ENCODE measurements at places on chromosomes 3 and 15. TPM values are rescaled to one million over a fixed set of nuclear protein-coding genes. Genes with fewer than 3 reads are reported as not detected.

DNA sequence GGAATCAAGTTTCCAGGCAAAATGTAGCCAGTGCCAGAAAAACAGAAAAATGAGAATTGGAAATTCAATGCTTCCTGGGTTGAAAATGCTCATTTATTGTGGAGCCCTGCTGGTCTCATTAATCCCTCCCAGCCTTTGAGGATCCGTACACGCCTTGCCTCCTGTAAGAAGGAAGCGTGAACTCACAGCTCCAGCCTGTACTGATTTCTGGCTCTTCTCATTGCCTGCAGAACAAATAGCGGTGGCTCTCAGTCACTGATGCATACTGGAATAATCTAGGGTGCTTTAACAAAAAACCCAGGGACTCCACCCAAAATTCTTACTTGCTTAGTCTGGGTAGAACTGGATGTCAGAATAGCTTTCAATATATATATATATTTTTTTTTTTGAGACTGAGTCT, 29.3 kb upstream of the SLC24A5 start:
- no peak for DNase-seq

GRCh38 chr15:79539401-79539800, 107.3 kb downstream of the MINAR1 start:
- DNase-seq = no peak

Gene LRRIQ4
- total RNA-seq = under 0.01 TPM

DNA sequence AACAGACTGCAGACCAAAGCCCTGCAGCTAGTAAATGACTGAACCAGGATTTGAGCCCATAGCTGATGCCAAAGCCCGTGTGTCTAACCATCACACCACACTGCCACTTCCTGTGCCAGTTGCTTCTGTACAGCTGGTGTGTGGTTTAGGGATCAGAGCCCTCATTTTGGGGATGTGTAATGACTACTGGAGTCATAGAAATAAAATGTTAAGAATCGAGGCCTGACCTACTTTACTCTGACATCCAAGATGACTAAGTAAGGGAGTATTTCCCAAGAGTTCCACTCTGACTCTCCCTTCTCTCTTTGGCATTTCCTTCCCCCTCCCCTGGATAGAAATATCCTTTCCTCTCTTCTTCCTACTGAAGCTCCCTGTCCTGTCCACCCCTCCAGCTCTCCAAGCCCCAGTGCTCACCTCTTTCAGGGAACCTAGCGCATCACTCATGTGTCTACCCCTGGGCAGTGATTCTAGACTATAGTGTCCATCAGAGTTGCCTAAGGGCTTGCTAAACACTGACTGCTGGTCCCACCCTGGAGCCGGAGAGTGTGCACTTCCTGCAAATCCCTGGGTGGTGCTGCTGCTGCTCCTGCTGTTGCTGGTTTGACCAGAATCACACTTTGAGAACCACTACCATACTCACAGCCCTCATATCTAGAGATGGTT, 53.8 kb downstream of the MGLL start:
- DNase-seq = peak; percentile 98

DNA sequence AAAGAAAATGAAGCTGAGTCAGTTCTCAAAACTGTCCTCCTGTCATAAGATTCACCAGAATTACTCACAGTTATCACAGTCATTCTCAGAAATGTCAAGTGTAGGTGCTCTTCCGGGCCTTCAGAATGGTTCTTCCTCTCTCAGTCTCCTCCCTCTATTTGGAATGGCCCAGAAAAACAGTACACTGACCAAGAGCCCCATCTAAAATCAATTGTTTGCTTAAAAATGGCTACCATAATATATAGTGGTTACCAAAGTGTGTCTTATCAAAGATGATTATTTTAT, 99.8 kb downstream of the MECOM start:
- DNase-seq = no peak

DNA sequence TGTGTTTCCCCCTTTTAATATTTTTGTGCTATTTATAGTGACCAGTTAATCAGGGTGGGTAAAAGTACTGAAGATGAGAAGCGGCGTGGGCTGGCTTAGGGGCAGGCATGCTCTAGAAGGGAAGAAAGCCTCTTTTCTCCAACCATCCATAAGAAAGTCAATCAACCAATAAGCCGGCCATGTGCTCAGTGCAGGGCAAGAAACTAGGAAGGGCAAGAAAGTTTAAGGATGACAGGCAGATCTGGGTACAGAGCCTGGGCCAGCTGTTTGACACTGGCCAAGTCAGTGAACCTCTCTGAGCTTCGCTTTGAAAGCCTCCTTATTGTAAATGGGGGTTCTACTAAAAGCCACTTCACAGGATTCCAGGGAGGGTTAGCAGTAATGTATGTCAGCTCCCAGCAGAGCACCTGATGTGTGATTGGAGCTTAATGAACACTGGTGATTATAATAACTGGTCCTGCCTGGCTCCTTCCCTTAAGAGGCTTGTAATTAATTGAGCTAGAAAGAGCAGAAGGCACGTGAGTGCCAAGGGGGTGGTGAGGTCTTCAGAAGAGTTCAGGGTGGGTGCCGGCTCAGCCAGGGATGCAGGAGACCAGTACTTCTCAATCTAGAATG, 5.7 kb upstream of the CHRNA3 start:
- DNase-seq = no peak

- DNase-seq = no peak
Measured at GRCh38 chr3:126546549-126547239, 12.0 kb downstream of the C3orf22 start.

Gene LRRK1
- total RNA-seq = 12.2 TPM

Gene IL17RE
- 0.99 TPM for total RNA-seq

DNA sequence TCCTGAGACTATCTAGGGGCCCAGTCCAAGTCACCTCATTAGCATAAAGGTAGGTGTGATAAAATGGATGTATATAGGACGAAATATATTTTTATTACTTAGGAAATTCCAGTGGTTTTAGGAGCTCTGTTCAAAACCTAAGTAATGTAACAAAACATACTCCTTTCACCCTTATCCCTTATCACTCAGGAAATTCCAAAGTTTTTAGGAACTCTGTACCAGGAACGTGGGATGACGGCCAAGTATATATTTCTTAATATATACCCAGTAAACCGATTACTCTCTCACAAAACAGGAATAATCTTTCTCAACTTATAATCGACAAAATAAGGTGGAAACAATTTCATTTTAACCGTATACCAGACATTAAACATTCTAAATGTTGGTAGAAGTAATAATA, 195.7 kb downstream of the ZPLD1 start:
- no peak for DNase-seq

DNA sequence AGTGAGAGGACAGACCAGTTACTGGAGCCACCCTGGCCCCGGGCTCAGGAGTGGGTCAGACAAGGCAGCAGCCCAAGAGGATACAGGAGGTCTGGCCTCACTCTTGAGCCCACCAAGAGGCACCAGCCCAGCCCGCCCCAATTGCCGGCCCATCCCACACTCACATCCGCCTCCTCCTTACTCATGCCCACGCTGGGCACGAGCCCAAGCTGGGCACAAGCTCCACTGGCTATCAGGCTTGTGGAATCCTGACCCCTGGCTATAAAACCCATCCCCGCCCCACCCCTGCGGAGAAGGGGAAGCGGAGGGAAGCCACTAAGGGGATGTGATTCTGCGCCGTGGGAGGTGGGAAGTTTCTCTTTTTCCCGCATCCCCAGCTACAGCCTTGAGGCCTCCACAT, 25.9 kb downstream of the ADCY5 start:
- DNase-seq = no peak

- DNase-seq = no peak
Measured at GRCh38 chr15:88542342-88542733, 4.1 kb downstream of the DET1 start.

Gene CCDC54
- not detected for total RNA-seq

GRCh38 chr3:46353647-46354410, at the start of gene CCR2:
Gene CCR2 (plus strand): TSS chr3:46354111. CDS start chr3:46357528, 3,417 bp downstream.
- peak; percentile 9 for DNase-seq

- peak; percentile 35 for DNase-seq
Measured at GRCh38 chr3:66149269-66149668, 71.5 kb upstream of the SLC25A26 start.

DNA sequence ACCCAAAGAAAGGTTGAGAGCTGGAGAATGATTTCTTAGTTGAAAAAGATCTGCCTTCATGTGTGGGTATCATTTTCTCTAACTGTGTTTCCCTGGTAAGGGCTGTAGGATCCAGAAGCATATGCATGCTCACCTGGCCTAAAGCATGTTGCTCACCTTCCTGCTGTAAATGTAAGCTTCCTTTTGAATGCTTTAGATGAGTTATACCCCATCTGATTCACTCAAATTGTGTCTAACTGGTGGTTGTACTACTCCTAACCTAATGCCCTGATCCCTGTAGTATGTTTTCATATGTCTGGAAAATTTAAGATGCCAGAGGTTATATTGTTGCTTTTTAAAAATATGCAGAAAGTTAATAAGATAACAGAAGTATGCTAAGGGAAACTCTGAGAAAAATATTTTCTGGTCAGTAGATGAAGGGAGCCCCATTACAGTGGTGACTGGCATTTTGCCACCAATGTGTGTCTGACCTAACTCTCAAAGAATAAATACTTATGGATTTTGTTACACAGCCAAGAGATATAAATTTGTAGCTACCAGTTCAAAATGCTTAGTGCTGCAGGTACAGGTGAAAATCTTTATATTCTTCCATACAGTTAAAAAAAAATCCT, 7.7 kb downstream of the FILIP1L start:
- DNase-seq = peak; percentile 80

Gene COL8A1
- 24.7 TPM for total RNA-seq

Gene GNAT1
- total RNA-seq = not detected

Gene GOLGA6L9
- total RNA-seq = 1.5 TPM

DNA sequence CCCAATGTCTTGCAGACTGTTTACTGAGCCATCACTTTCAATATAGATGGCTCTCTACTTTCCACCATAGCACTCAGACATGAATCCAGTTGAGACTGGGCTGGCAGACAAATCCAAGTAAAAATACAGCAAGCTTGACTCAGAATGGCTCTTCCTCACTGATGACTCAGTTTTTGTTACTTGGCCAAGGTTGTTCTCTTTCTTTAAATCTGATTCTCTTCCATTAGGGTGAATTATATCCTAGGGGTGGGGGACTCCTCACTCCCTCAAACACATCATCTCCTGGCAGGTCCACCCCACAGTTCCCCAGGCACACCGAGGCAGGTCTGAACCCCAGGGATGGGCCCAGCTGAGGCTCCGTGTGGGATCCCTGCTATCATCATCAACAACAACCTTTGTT, 157.9 kb downstream of the MEX3B start:
- peak; percentile 84 for DNase-seq

- no peak for DNase-seq
Measured at GRCh38 chr15:101396484-101397261, 92.8 kb downstream of the PCSK6 start.

Gene KCNH8
- under 0.01 TPM for total RNA-seq

Gene TJP1
- total RNA-seq = 53.7 TPM

Gene COPS2
- total RNA-seq = 92.2 TPM

GRCh38 chr3:45275006-45275704, 49.1 kb upstream of the TMEM158 start:
- DNase-seq = no peak

GRCh38 chr3:188349351-188349901, 195.5 kb downstream of the LPP start:
- DNase-seq = peak; percentile 12

DNA sequence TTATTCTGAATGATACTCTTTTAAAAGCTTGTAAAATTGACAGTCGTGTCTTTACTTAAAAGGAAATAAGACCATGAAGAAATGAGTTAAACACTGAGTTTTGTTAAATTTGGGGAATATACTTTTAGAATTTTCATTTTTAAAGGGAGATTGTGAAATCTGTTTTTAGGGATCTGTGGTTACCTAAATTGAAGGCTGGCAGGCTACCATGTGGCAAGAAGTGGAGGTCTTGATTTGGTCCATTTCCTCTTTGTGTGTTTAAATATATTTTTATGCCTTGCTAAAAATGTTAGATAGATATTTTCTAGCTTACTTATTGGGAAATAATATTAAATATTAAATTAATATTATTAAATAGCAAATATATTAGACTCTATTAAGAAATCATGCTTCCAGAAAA, 36.6 kb upstream of the SLC22A13 start:
- DNase-seq = no peak

DNA sequence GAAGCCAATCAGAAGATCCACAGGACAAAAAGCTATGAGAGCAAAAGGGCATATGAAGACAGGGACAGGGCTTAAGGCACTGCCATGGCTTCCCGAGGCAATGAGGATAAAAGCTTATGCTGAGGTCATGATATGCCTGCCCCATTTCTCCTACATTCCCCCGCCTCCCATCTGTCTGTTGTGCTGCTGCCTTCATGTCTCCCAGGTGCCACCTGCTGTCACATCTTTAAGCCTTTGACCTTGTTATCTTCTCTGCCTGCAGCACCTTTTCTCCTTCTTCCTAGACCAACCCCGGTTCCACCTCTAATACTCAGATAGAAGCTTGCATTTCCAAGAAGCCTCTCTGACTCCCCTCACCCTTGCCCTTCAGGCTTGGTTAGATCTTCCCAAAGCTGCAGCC, 213.8 kb downstream of the ARRDC4 start:
- DNase-seq = no peak

Gene GPR87
- 0.17 TPM for total RNA-seq

DNA sequence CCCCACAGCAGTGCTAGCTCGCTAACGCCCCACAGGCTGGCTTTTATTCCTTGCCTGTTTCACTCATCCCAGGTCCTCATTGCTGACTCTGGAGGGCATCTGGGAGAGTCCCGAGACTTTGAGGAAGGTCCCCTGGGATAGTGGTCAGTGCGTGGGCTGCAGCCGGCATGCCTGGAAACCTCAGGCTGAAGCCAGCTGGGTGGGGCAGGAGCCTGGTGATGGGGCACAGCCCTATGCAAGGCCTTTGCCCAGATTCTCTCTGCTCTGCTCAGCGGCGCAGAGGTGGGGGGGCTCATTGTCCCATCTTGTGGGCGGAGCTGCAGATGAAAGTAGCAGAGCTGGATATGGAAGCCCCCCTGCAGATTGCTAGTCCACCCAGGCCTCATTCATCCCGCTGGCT, 55.7 kb upstream of the SMAD6 start:
- no peak for DNase-seq

GRCh38 chr3:55166576-55167555, 239.0 kb upstream of the LRTM1 start:
- DNase-seq = no peak

Gene SLCO2A1
- total RNA-seq = under 0.01 TPM

Gene GRAMD1C
- 2.1 TPM for total RNA-seq

GRCh38 chr3:190175490-190175889, 54.8 kb upstream of the P3H2 start:
- DNase-seq = no peak

DNA sequence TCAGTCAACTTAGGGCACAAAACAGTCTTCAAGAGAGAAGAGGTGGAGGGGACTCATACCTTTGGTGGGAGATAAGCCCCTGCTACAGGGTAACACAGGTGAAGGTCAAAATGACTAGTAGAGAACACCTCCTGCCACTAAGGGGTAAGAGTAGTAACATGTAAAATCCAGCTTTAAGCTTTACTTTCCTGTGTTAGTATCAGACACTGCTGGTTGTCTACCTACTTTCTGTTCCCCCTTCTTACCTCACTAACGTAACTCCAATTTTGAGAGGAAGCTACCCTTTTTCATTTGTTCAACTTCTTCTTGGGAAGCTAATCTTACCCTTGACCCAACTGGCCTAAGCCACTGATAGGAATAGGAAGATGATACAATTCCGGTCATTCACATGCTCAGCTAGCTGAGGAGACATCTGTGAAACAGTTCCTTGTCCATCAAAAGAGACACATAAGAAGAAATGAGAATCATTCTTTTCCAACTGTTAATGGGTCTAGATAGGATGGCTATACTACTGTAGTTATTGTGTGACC, 826.8 kb upstream of the CFAP20DC start:
- DNase-seq = no peak

Gene RAD51
- 0.77 TPM for total RNA-seq

All from fibroblast of lung (primary cell).